ENCODE measurements at places on chromosomes 5 and 9.

GRCh38 chr5:148791334-148791667 lies 35.1 kb upstream of the ADRB2 start:
- no peak for DNase-seq

GRCh38 chr5:4987431-4987830 lies 152.7 kb upstream of the ADAMTS16 start:
- DNase-seq = no peak

- no peak for DNase-seq
Observed at GRCh38 chr9:1458503-1458902, 408.3 kb downstream of the DMRT2 start.

DNA sequence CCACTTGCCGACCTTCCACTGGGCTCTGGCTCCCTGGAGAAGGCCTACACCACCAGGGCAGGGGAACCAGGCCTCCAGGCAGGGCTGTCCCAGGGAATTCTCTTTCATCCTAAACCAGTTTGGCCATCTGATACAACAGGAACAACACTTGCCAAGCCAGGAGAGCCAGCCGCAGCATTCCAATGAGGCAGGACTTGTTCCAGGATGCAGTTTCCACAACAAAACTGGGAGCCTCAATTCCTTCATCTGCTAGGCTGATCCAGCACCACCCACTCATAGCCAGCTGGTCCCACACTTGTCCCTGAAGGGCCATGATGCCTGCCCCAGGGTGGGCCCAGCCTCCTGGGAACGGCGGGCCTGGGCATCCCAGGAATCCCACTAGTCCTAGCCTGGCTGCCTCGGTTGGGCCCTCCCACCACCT lies 26.0 kb downstream of the BICD2 start:
- no peak for DNase-seq

DNA sequence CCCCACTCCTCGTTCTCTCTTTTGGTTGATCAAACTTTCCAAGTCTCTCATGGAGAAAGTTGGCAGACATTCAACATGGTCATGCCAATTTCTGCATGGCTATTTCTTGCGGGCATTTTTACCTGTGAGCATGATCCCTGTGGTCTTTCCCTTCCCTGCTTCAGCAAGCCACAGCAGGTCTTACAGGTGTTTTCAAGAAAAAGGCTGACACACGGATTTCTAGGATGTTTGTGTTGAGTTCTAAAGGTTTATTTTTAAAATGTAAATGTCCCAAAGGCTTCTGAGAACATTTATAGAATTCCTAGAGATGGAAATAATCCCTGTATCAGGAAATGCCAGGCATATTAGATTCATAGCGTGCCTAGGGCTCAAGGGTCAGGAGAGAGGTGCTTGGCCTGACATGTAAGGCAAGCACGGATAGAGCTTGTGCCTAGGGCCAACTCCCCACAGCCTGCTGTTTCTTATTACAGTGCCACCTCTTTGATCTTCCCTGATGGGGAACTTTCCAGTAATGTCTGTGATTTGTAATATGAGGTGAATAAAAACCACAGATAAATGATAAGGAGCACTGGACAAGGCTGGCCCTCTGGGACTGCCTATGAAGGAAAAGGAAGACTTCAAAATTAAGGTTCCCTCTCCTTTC lies 79.8 kb downstream of the MUSK start:
- DNase-seq = no peak

- no peak for DNase-seq
Observed at GRCh38 chr9:3989915-3990314, 310.0 kb downstream of the GLIS3 start.

DNA sequence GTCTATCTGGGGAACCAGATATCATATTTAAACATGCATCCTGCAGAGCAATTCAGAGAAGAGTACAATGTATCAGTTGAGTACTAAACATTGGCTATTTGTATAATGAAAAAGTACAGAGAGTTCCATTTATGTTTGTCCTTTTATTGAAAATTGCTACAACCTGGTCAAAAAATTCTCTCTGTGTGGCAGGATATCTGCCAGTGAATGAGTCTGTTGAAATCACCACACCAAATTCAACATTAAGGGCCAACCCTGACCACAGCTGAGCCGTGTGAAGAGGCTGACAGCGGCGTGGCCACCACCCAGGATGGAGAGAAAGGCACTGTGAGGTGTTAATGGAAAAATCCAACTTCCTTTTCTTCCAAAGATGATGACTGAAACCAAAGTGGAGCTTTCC lies 422.7 kb upstream of the PIK3R1 start:
- no peak for DNase-seq

- no peak for DNase-seq
Observed at GRCh38 chr9:32200896-32201295, 183.5 kb upstream of the ACO1 start.

DNA sequence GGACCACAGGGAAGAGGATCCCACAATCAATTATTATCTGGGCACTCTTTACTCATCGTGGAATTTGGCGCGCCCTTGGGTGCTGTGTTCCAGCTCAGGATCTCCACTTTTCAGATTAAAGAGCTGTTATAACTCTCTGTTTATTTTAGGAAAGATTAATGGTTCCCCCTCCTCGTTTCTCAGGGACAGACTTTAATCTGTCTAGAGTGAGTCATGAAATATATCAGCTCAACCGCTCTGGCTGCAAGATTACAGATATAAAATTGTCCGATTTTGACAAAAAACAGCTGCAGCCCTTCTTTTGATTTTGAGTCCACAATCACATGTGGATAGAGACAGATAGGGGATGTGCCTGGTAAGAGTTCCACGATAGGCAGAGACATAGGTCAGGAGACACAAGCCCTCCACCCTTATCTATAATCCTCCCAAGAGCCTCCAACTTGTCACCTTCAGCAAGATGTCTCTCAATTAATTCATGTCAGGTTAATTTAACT lies 77.6 kb upstream of the ANKRD55 start:
- DNase-seq = no peak

GRCh38 chr5:77957931-77958521 lies 181.9 kb upstream of the TBCA start:
- no peak for DNase-seq

DNA sequence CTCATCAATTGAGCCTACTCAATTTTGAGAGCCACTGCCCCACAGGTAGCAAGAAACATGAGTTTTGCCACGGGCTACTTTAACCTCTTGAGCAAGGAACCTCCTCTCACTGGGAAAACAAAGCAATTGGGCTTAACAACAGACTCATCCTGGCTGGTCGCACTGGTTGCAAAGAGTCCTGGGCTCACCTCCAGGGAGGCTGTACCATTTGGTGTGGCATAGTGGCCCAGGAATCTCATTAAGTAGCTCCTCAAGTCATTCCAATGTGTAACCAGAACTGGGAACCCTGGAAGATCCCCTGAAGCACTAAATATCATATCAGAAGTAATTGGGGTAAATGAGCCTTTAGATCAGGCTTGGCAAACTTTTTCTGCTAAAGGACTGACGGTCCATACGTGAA lies 78.5 kb downstream of the MYO10 start:
- DNase-seq = no peak

DNA sequence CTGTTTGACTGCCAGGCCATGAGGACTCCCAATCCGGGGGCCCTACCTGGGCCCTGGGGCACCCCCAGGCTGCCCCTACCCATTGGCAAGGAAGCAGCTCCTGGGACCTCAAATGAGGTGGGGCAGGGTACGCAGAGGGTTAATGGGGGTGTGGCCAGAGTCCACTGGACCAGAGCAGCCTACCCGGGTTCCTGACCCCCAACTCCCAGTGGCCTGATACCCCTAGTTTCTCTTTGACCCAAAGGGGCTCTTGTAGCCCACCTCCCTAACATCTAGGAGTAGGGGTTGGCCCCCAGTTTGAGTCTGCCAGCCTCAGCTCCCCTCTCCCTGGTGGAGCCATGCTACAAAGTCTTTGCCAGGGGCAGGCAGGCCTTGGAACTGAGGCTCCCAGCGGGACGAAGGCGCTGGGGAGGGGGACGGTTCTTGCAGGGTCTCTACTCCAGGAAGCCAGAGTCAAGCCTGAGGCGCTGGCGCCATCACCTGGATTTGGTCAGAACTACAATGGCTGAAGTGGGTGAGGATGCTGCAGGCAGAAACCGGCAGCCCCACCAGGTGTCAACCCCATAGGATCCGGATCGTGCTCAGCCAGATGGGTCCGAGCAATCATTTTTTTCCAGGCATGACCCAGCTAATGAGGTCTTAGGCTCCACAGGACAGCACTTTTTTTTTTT lies 8.4 kb upstream of the CERCAM start:
- DNase-seq = peak; percentile 91

- no peak for DNase-seq
Observed at GRCh38 chr5:122473138-122473843, 161.3 kb downstream of the SNCAIP start.

All from iPS DF 6.9 (cell line).